ENCODE measurements at places on chromosomes 5 and 9. TPM values are rescaled to one million over a fixed set of nuclear protein-coding genes. Genes with fewer than 3 reads are reported as not detected.

GRCh38 chr5:31770998-31771397 lies 132.1 kb downstream of the PDZD2 start:
- DNase-seq, result no peak

FOXI1 gene
- total RNA-seq, result not detected

ZNF300 gene
- total RNA-seq, result 5.7 TPM

- no peak for DNase-seq
Measured at GRCh38 chr9:100590481-100590880, 12.6 kb downstream of the CAVIN4 start.

- DNase-seq, result peak; percentile 42
Measured at GRCh38 chr5:164119806-164120447, 614.5 kb downstream of the MAT2B start.

DNA sequence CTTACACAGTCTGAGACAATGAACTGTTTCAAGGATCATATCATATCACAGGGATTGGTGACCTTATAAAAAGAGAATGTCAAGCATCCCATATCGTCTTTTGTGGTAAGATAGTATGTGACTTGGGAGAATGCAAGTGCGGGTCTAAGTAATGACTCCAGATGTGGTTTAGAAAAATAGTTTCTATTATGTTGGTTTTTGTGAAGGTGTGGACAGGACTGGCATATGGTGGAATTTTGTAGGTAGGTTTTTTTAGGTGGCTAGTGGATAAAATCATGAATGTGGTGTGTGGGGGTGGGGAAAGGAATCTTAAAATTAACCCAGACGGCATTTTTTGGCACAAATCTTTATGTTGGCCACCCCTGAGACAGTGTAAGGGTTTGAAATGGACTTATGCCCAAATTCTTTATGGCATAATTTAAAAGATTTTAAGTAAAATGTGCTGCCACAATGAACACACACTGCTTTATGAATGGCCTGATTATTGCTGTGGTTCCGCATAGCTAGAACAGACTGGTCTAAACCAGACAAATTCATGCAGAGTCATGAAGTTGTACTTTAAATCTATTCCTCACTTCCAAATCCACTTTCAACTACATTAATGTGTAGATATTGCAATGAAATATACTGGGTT lies 204.8 kb upstream of the HAPLN1 start:
- peak; percentile 75 for DNase-seq

CORO2A gene
- total RNA-seq, result 2.1 TPM

NDST1 gene
- total RNA-seq, result 18.8 TPM

- DNase-seq, result peak; percentile 76
Measured at GRCh38 chr5:115366223-115366622, 69.8 kb upstream of the CCDC112 start.

GRCh38 chr5:56760723-56761122 lies 54.6 kb upstream of the MAP3K1 start:
- no peak for DNase-seq

- no peak for DNase-seq
Measured at GRCh38 chr9:31390403-31391025, 993.9 kb upstream of the ACO1 start.

DNA sequence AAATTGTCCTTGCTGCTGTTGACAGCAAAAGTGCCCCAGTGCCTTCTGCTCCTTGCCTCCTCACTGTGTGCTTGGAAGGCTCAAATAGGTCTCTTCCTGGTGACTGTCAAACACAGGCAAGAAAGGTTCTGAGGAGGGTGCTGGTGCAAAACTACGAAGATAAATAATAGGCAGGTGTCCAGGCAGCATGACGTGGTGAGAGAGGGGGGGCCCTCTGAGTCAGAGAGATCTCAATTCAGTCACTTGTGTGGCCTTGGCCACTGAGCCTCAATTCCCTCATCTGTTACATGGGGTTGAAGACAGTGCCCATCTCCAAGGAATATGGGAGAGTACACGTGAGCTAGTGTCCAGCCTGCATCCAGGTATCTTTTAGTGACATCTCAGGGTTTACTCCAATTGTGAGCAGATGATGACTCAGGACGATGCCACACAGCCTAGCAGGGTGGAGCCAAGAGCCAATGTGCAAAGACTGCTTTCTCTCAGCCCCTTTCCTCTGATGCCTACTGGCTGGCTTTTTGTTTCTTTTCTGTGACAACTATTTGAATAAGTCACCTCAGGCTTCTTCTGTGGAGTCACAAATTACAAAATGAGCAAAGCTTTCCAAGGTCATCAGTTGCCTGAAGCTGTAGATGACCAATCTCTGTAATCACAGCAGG lies 29.7 kb upstream of the SMIM32 start:
- DNase-seq, result no peak

- DNase-seq, result no peak
Measured at GRCh38 chr9:93156475-93157008, 22.5 kb upstream of the NINJ1 start.

NOXA1 gene
- not detected for total RNA-seq

PTBP3 gene
- total RNA-seq, result 30.8 TPM

GRCh38 chr5:106258591-106259125 lies 1412.1 kb downstream of the EFNA5 start:
- DNase-seq, result peak; percentile 53

DNA sequence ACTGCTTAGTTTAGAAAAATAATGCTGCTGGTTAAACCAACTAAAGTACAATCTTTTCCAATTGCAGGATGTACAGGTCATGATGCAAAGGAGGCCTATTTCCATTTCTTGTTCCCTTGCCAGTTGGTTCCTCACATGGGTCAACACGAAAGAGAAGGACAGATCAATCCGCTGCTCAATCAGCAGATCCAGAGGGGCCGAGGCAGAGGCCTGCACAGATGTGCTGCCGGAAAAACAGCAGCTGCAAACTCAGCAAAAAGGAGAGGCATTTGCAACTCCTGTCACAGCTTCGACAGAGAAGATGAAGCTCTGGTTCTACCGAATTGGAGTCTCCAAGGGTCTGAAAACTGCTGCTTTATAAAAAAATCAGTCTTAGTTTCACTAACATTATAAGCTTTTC lies 69.8 kb downstream of the NIPSNAP3B start:
- DNase-seq, result no peak

DNA sequence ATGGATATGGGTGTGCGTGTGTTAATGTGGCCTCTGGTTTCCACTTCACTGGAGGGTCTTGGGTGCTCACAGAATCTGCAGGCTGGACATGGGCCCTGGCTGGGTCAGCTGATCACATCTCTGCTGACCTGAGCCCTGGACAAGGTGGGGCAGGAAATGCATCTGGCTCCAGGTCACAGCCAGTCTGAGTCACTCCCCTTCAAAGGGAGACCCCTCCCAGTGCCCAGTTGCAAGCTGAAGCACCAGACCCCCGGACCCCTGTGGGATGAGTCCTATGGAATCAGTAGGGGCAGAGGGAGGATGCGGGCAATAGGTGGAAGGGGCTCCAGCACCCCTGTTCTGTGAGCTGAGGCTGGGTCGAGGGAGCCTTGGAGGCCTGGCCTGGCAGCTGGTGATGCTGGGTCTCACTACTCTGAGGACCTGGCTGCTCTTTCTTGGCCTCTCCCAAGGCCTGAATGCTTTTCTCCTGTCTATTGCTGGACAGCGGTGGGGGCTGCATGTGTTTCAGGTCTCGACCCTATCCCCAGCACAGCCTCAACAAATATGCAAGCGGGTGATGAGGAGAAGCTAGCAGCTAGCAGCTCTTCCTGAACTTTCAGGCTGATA lies 54.5 kb downstream of the PHF2 start:
- DNase-seq, result no peak

DNA sequence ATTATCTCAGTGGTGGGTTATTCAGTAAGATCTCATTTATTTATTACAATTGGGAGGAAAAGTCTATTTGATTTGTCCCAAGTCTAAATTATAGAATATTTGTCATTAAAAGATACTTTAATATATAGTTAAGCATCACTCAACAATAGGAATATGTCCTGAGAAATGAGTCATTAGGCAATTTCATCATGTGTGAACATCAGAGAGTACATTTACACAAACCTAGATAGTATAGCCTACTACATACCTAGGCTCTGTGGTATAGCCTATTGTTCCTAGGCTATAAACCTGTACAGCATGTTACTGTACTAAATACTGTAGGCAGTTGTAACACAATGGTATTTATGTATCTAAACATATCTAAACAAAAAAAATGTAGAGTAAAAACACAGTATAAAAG lies 135.0 kb upstream of the RASA1 start:
- no peak for DNase-seq

DNA sequence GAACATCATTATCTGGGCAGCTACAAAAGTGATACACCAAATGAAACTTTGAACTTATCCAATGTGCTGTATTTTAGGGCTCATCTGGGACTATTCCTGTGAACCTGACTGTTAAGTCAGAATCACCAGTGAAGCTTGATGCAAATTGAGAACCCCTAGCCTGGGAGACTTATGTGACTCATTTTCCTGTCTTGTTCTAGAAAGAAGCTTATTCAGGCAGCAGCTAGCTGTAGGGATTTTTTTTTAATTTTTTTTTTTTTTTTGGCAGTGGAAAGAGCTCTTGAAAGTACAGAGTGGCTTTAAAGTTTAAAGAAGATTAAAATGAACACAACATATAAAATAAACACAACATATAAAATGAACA lies 81.1 kb upstream of the TNFAIP8 start:
- DNase-seq, result peak; percentile 20

GRCh38 chr5:148398698-148399121 lies 15.0 kb downstream of the FBXO38 start:
- DNase-seq, result no peak

DNA sequence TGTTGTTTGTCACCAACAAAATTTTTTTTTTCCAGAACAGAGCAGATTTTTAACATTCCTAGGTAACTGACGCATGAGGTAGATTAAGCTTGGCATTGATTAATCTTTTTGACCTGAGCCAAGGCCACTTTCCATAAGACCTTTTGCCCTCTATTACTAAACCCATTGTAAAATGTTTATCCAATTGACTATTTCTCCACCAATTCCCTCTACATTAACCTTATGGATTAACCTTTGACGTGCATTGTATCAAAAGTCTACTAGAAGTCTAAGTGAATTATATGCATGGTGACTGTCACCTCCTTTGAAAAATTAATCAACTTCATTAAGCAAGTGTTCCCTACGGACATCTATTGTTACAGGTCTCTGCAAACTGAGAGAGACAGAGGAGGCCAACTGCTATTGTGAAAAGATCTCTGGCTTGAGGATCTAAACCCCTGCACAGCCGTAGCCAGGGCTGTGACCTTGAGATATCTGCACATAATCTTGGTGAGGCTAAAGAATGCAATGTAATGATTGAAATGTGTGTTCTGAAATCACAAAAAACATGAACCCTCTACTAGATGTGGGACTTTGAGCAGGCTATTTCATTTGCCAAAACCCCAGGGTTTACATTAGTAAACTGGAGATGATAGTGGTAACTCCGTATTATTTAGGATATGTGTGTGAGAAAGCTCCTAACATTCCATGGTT lies 632.2 kb downstream of the TLR4 start:
- no peak for DNase-seq

GRCh38 chr5:112794410-112794809 lies 56.7 kb downstream of the APC start:
- DNase-seq, result no peak

DNA sequence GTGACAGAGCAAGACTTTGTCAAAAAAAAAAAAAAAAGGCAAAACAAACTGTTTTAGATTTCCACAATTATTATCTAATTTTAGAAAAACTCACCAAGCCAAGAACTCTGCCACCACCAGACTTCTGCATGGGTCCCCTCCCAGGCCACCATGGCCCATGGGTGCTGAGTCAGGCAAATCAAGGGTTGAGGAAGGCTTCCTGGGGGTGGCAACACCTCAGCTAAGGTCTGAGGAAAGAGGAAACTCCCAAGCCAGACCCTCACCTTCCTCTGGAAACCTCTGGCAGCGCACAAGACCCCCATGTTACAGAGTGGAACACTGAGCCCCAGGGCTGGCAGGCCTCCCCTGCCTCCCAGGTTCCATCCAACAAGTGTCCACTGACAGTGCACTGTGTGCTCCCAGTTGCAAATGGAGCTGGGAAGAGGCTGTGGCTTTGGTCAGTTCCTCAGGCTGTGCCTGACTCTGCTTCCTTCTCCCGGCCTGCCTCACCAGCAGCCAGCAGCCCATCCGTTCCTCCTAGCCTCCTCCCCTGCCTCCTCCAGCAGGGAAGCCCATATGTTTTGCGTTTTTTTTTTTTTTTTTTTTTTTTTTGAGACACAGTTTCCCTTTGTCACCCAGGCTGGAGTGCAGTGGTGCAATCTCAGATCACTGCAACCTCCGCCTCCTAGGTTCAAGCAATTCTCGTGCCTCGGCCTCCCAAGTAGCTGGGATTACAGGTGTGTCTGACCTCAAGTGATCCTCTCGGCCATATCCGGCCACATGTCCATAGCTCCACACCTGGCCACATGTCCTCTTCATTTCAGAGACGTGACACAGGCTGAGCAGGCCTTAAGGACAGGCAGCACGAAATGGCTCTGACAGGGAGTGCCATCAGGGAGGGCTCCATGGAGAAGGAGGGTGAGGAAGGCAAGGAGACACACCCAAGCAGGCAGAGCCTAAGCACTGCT lies 3.5 kb upstream of the SUSD3 start:
- DNase-seq, result no peak

GRCh38 chr9:76396597-76396996 lies 2.4 kb upstream of the RFK start:
- no peak for DNase-seq

DNA sequence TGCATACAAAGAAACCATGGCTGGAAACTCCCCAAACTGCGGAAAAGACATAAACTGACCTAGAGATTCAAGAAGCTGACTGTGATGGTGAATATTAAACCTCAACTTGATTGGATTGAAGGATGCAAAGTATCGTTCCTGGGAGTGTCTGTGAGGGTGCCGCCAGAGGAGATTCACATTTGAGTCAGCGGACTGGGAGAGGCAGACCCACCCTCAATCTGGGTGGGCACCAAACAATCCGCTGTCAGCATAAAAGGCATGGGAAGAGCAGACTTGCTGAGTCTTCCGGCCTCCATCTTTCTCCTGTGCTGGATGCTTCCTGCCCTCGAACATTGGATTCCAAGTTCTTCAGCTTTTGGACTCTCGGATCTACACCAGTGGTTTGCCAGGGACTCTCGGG lies 24.8 kb upstream of the WDR5 start:
- DNase-seq, result no peak

DNA sequence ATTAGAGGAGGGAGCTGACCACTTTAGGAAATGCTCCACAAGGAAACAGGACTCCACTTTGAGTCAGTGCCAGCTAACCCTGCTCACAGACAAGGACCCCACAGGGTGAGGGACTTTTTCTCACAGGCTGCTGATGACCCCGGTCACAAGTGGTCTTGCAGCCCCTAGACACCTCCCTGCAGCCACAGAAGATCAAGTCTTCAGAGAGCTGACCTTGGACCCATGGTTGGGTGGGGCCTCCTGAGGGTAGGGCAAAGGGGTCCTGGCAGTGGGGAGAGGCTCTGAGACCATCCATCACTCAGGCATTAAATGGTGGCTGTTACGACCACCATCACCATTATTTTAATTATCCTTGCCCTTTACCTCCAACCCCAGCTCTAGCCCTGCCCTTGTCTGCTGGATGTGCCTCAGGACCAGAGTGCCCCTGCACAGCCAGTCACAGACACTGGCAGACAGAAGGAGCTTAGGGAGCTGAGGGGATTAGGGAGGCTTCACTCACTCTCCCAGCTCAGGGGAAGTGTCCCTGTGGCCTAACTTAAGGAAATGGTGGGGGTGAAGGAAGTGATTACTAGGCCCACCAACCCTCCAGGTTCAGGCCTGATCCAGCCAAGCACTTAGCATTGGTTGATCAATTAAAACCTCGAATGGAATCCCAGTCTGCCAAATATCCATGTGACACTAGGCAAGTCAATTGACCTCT lies 1.6 kb downstream of the ACSL6 start:
- DNase-seq, result no peak
